ENCODE measurements at places on chromosomes 6 and 20.

- DNase-seq, result no peak
These were observed 31.1 kb upstream of the STX16 start for GRCh38 chr20:58619864-58620431.

- DNase-seq, result no peak
These were observed 71.1 kb upstream of the BLCAP start for GRCh38 chr20:37598575-37599342.

- no peak for DNase-seq
These were observed 30.4 kb downstream of the SYNJ2 start for GRCh38 chr6:158011980-158012566.

GRCh38 chr20:3765171-3765882, 2.2 kb downstream of the ADISSP start:
- no peak for DNase-seq
